ENCODE measurements at places on chromosomes 13 and 19.

- DNase-seq, result no peak
These were observed 125.9 kb downstream of the SUCLA2 start for GRCh38 chr13:47875201-47875600.

- no peak for DNase-seq
These were observed 17.7 kb upstream of the OVOL3 start for GRCh38 chr19:36093146-36093662.

- DNase-seq, result no peak
These were observed 108.1 kb downstream of the GADD45B start for GRCh38 chr19:2584002-2584401.

DNA sequence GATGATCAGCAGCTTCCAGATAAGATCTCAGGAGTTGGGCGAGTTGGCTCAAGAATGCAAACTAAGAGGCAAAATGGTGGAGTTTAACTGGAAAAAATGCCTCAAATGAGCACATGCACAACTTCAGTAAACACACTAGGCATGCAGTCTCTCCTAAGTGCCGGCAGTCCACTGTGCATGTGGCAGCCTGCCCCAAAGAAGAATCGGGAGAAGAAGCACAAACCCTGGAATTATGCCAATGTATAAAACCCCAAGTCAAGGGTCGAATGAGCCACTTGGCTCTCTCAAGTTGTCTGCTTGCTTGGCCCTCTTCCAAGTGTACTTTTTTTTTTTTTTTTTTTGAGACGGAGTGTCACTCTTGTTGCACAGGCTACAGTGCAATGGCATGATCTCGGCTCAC, 53.3 kb upstream of the SLITRK1 start:
- no peak for DNase-seq

DNA sequence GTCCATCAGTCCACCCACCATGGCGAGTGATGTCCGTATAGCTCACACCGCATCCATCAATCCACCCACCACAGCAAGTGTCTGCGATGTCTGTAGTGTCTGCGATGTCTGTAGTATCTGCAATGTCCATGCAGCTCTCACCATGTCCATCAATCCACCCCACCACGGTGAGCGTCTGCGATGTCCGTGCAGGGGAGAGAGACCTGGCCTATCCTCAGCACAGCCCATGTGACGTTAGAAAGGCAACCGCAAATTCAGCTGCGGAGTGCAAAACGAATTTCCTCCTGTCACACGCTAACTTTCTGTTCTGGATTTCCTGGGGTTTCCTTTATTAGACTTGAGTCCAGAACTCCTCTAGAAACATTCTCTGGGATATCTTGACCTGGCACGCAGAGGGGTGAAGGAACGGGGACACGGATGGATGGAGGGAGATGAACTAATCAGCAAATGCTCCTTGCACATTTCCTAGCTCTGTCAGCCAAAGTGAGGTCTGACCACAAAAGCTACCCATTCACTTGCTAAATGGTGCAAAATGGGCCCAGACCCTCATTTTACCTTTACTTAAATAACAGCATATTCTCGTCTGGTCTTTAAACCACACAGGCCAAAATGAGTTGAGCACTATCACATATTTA, 18.3 kb downstream of the RASA3 start:
- no peak for DNase-seq

DNA sequence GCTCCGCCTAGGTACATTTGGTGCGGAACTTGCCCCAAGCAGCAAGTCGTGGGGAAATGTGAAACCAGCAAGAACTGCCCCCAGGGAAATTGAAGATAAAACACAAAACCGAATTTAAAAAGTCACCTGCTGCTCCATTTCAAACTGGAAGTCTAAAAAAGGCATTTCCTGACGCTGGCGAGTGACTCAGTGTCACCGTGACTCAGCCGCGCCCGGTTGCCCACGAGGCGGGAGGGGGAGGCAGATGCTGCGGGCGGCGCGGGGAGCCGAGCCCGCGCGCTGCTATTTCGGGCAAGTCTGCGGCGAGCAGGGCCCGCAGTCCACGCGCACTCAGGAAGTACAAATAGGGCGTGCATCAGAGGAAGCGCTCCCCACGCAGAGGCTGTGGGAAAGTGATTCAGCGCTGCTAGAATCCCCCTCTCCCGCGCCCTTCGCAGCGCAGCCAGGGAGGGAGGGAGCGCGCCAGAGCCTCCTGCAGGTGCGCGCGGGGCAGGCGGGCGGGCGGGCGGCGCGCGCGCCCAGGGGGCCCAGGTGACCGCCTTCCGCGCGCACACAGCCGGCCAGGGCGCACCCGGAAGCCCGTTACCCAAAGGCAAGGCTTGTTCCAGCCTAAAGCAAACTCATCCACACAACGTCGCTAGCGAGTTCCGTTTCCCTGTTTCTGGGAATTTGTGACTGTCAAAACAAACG, 168.8 kb downstream of the COL4A1 start:
- DNase-seq, result peak; percentile 74

- DNase-seq, result no peak
These were observed 84.3 kb downstream of the TM9SF2 start for GRCh38 chr13:99585609-99586008.

DNA sequence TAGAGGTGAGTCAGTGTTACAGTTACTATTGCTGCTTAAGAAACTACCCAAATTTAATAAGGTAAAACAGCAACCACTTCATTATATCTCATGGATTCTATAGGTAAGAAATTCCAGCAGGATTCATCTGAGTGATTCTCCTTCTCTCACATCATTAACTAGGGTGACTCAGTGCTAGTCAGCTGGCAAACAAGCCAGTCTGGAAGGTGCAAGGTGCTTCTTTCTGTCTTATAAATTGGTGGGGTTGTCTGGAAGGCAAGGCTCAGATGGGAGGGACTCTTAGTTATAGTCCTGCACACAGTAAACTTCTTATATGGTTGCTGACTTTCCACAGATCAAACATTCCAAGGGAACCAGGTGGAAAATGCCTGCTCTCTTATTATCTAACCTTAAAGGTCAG, 484.5 kb downstream of the GPC5 start:
- no peak for DNase-seq

Data from muscle of leg (tissue), 16 donors.